ENCODE measurements at places on chromosomes 5 and 9. TPM values are rescaled to one million over a fixed set of nuclear protein-coding genes. Genes with fewer than 3 reads are reported as not detected.

DNA sequence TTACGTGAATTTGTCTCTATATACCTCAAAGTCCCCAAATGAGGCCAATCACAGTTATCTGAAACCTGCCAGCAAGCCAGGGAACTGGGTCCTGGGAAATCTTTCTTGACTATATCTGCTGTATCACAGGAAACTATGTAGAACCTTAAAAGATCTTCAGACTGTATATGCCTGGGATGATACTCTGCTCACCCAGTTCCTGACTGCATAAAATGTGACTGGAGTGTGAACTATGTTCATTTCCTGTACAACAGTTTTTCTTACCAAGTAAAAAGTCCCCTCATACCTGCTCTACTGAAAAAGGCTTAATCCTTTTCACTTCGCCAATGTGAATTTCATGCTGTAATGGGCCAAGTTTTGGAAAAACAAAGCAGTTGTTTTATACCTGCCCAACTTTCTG, 162.9 kb downstream of the ELAVL2 start:
- H3K4me3 ChIP-seq = no peak overlapping the region
- DNase-seq = no peak
- no peaks in the 10 kb centered on the region for H3K4me1 ChIP-seq

THBS4 gene
- 1.5 TPM for total RNA-seq

DAP gene
- 59.1 TPM for total RNA-seq

DNA sequence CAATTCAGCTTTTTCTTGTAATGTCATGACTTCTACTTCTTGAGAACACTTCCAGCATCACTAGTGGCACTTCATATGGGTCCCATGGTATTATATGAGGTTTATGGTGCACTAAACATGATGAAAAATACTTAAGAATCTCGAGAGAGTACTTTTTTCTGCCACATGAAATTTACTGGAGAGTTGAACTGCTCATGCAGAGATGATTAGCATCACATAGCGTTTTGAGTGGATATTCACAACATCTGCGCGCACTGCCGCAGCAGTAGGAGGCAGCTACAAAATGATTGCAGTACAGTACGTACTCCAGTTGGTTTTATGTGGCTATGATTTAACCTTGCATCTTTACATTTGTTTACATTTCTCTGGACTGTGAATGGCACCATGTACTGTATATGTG, 14.7 kb downstream of the RAD1 start:
- H3K36me3 ChIP-seq = no peaks in the 10 kb centered on the region
- DNase-seq = no peak
- H3K4me1 ChIP-seq = no peaks in the 10 kb centered on the region
- no peaks in the 10 kb centered on the region for H3K27me3 ChIP-seq
- H3K27ac ChIP-seq = no peak overlapping the region

ADAMTSL1 gene
- total RNA-seq = not detected

GRCh38 chr5:138180183-138180782, 1.4 kb downstream of the KIF20A start:
- H3K4me1 ChIP-seq = peaks cover 10% of the 10 kb centered on the region
- no peak overlapping the region for H3K27ac ChIP-seq
- DNase-seq = peak; percentile 52
- H3K27me3 ChIP-seq = no peaks in the 10 kb centered on the region
- H3K4me3 ChIP-seq = peak overlapping the region; percentile 99

LCN15 gene
- total RNA-seq = 0.76 TPM

- H3K4me1 ChIP-seq = no peaks in the 10 kb centered on the region
- no peaks in the 10 kb centered on the region for H3K36me3 ChIP-seq
- no peak for DNase-seq
- H3K27ac ChIP-seq = no peak overlapping the region
- H3K27me3 ChIP-seq = peaks cover 26% of the 10 kb centered on the region
Measured at GRCh38 chr9:68964102-68964541, 49.8 kb downstream of the PRKACG start.

CCL28 gene
- 0.25 TPM for total RNA-seq

- H3K4me1 ChIP-seq = 0 out of 2 replicates have a peak, but pooled peaks cover 3% of the 10 kb centered on the region
- H3K36me3 ChIP-seq = no peaks in the 10 kb centered on the region
- H3K4me3 ChIP-seq = no peak overlapping the region
- no peak overlapping the region for H3K27ac ChIP-seq
- DNase-seq = no peak
Measured at GRCh38 chr5:68456756-68457217, 241.2 kb downstream of the PIK3R1 start.

DNA sequence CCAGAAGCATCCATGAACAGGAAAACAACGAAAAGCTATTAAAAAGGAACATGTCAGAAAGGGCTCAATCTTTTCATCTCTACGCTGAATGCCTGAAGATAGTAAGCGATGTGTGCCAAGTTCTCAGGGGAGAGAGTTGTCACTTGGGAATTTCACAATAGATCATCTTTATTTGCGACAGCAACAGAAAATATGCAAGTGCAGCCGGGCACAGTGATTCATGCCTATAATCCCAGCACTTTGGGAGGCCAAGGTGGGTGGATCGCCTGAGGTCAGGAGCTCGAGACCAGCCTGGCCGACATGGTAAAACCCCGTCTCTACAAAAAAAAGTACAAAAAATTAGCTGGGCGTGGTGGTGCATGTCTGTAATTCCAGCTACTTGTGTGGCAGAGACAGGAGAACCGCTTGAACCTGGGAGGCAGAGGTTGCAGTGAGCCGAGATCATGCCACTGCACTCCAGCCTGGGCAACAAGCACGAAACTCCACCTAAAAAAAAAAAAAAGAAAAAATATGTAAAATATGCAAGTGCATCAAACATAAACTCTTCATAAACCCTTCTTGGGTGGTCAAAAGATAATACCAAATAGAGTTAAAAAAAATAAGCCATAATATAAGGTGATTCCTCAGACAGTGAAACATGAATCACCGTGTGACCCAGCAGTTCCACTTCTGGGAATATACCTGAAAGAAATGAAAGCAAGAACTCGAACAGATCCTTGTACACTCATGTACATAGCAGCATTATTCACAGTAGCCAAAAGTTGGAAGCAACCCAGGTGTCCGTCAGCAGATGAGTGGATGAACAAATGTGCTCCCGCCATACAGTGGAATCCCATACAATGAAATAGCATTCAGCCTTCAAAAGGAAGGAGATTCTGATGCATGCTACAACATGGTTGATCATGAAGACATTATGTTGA, 16.2 kb downstream of the SFXN1 start:
- DNase-seq = no peak
- peaks cover 34% of the 10 kb centered on the region for H3K36me3 ChIP-seq
- no peak overlapping the region for H3K4me3 ChIP-seq
- H3K27ac ChIP-seq = no peak overlapping the region

DNA sequence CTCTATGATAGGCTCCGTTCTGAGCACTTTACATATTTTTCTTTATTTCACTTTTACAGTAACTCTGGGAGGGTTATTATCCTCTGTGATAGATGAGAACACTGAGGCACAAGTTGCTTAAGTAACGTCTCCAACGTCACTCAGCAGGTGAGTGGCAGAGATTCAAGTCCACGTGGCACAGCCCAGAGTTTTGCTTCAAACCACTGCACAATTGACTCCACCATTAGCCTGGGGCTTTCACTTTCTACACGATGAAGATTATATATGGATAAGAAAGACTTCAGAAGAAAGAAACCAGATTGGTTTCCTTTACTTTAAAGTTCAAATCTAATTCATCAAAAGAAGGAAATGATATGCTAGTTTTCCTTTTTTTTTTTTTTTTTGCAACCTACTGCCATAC, 245.9 kb downstream of the SYK start:
- no peak for DNase-seq
- H3K27me3 ChIP-seq = no peaks in the 10 kb centered on the region
- H3K4me1 ChIP-seq = peaks cover 11% of the 10 kb centered on the region
- H3K36me3 ChIP-seq = no peaks in the 10 kb centered on the region

FRMD3 gene
- 0.89 TPM for total RNA-seq

PCDHB2 gene
- total RNA-seq = not detected

- no peak overlapping the region for H3K27ac ChIP-seq
- no peaks in the 10 kb centered on the region for H3K36me3 ChIP-seq
- H3K4me1 ChIP-seq = no peaks in the 10 kb centered on the region
- DNase-seq = no peak
Measured at GRCh38 chr9:24776226-24776625, 230.5 kb upstream of the IZUMO3 start.

DNA sequence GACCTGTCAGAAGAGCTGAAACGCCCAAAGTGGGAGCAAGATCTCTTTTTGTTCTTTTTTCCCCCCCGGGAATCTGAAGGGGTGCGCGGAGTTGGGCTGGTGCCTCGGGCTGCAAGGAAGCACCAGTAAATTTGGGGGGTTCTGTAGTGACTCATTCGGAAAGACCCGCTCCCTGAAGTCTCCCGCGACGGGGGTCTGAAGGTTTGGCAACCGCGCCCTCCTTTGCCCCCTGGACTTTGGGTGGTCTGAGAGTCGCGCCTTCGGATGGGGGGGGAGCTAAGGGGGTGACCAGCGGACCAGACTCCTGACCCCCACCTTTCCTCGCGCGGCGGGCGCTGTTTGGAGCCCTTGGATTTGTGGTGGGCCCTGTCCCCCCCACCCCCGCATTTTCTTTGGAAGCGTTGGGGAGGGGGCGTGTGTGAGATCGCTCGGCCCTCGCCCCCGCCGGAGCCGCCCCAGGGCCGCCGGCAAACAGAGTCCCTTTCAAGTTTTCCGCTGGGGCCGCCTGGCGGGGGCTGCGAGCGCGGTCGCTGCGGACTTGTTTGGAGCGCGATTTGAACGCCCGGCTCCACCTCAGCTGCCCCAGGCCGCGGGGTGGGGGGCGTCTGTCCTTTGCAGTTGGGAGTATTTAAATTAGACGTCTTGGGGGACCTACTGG, 2.0 kb downstream of the CXXC5 start:
- peak overlapping the region; percentile 88 for H3K27ac ChIP-seq
- no peak for DNase-seq
- H3K4me3 ChIP-seq = peak overlapping the region; percentile 80
- H3K4me1 ChIP-seq = peaks cover 67% of the 10 kb centered on the region
- no peaks in the 10 kb centered on the region for H3K27me3 ChIP-seq
- H3K36me3 ChIP-seq = no peaks in the 10 kb centered on the region

- H3K27ac ChIP-seq = peak overlapping the region; percentile 50
- no peaks in the 10 kb centered on the region for H3K36me3 ChIP-seq
- DNase-seq = no peak
- H3K4me1 ChIP-seq = peaks cover 28% of the 10 kb centered on the region
Measured at GRCh38 chr9:89606049-89606623, 1.3 kb downstream of the GADD45G start.

GRCh38 chr5:179268966-179269693, 76.1 kb downstream of the ADAMTS2 start:
- no peaks in the 10 kb centered on the region for H3K27me3 ChIP-seq
- no peak for DNase-seq
- H3K36me3 ChIP-seq = no peaks in the 10 kb centered on the region
- H3K4me1 ChIP-seq = no peaks in the 10 kb centered on the region

DNA sequence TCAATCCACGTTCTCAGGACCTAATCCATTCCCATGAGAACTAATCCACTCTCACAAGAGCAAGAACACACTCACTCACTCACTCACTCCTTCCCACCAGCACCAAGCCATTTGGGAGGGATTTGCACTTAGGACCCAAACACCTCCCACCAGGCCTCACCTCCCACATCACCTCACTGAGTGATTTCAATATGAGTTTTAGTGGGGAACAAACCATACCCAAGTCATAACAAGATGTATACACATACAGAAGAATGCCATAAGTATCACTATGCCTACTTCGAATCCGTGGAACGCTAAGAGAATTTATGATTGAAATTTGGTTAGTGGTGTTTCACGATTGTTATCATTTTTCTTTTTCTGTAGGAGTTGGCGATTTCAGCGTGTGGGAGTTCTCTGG, 29.3 kb upstream of the CTSL start:
- no peak overlapping the region for H3K27ac ChIP-seq
- no peaks in the 10 kb centered on the region for H3K4me1 ChIP-seq
- H3K36me3 ChIP-seq = no peaks in the 10 kb centered on the region
- no peak overlapping the region for H3K4me3 ChIP-seq
- H3K27me3 ChIP-seq = no peaks in the 10 kb centered on the region
- no peak for DNase-seq

DNA sequence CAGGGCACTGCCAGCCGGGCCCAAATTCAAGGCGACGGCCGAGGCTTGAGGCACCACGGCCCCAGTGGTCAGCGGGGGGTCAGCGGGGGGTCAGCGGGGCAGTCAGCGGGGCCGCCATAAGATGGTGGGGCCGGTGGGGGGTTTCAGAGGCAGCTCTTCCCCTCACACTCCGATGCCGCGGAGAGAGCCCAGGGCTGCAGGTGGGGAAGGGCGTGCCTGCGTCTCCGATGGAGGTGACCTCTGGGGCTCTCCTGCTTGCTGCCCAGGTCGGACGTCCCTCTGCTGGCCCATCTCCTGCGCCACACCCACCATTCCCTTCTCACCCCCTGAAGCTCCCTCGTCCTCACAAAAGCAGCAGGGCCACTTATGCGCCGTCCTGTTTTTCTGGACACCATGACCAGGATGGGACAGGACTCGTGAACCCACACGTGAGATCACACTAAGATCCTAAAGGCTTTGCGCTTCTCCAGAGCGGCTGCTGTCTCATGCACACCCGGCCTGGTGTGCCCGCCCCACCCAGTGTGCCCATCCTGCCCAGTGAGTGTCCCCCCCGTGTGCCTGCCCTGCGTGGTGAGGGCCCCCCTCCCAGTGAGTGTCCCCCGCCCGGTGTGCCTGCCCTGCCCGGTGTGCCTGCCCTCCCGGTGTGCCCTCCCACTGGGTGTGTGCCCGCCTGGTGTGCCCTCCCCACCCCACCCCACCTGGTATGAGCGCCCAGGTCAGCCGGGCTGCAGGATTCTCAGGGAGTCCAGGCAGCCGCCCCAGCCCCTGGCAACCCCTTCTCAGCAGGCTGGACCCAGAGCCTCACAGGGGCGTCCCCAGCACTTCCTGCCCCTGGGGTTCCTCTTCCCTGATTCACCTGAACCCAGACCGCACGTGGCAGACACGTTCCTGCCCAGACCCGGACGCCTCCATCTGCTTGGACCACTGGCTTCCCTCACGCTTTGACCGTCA, 48.7 kb upstream of the NKD2 start:
- H3K27me3 ChIP-seq = peaks cover 15% of the 10 kb centered on the region
- no peak overlapping the region for H3K4me3 ChIP-seq
- H3K27ac ChIP-seq = no peak overlapping the region
- no peak for DNase-seq

DNA sequence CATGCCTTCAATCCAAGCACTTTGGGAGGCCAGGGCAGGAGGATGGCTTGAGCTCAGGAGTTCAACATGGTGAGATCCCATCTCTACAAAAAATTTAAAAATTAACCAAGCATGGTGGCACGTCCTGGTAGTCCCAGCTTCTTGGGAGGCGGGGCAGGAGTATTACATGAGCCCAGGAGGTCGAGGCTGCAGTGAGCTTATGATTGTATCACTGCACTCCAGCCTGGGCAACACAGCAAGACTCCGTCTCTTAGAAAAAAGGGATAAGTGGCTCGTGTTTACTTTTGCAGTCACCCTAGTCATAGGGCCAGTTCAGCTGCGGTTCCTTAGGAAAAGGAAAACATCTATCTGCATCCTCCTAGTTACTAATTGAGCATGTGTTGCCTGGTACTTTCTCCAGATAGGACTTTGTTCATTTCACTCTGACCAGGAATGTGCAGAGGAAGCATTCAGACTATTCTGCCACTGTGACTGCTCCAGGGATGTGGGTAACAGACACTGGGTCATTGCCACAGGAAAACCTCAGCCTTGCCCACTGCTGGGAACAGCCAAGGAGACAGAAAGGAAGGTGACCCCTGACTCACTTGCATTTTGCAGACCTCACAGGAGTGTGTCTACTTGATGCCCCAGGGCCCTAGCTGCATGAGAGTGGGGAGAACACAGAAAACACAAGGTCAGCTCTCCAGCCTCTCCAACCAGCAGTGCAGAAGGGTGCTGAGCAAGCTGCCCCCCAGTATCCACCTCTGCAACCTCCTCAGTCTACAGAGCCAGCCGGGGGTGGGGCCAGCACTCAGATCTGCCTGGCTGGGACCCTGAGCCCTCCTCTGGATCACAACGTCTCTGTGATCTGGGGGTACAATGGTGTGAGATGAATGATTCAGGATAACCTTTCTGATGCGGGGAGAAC, 33.9 kb upstream of the ALDH1B1 start:
- no peaks in the 10 kb centered on the region for H3K27me3 ChIP-seq
- H3K4me3 ChIP-seq = no peak overlapping the region
- H3K36me3 ChIP-seq = no peaks in the 10 kb centered on the region
- no peak for DNase-seq

Measured in HCT116 (cell line).